RCC 7860 (cell line): ENCODE measurements at places on chromosomes 2 and 18.
A peak's percentile ranks its signal among the peaks of the same experiment; 100 is the strongest.

GRCh38 chr2:219131327-219131726, 29.3 kb downstream of the NHEJ1 start:
- DNase-seq, result no peak

GRCh38 chr2:36235882-36236281, 119.7 kb upstream of the CRIM1 start:
- no peak for DNase-seq

DNA sequence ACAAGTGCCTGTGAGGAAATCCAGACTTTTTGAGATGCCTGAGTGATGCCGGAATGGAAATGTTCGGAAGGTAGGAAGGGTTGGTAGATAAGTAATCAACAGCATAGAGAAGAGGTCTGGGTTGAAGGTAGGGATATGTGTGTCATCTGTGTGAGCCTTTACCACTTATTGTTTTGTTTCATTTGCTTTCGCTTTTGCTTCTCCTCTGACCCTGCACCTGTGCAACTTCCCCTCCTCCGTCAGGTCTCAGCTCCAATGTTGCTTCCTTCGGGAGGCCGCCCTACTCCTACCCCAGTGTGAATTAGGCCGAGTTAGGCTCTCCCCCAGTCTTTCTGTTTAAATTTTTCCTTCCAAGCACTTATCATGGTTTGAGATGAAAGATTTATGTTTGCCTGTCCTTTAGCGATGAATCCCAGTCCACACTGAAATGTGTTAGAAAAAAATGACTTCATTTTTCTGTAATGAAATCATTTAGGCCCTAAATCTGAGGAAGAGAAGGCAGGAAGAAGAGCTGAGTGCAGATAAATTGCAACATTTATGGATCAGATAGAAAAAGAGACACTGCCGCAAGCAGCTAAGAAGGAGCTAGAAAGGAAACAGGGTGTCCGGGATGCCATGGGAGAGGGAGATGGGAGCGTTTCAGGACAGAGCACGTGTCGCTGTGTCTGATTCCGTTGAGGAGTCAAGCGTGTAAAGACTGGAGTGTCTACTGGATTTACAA, 139.6 kb upstream of the PELI1 start:
- no peak for DNase-seq

GRCh38 chr2:54657664-54658083, 65.8 kb upstream of the EML6 start:
- peak; percentile 29 for DNase-seq

DNA sequence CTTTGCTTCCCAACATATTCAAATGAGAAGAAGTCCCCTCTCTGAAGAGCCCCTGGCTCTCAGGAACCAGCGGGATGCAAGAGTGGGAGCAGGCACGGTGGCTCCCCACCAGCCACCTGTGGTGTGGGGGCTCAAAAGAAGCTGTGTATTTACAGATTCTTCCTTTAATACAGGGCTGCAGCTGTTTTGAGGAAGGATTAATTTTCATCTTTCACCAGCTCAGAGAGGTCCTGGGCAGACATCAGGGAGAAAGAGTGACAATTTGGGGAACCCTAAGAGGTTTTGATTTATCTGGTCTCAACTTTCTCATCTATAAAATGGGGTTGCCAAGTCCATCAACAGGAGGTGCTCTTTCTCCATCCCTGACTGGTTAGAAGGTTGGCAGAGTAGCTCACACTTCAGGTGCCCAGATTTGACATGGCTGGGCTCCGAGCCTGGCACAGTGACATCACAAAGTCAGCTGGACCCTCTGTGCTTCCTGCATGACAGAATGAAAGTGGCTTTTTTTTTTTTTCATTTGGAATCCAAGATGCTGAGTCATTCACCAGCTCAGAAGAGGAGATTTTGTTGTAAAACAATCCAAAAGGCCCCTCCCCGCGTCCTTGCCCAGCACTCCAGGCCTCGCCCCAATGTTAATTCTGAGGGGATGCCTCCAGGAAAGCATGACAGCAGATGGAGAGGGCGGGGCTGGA, 15.5 kb upstream of the SIX2 start:
- peak; percentile 88 for DNase-seq
